ENCODE measurements at places on chromosomes 7 and 10.

GRCh38 chr10:132522521-132523411, 14.8 kb upstream of the INPP5A start:
- no peak for DNase-seq

- DNase-seq, result no peak
These were observed 66.0 kb downstream of the IPMK start for GRCh38 chr10:58201704-58202103.

DNA sequence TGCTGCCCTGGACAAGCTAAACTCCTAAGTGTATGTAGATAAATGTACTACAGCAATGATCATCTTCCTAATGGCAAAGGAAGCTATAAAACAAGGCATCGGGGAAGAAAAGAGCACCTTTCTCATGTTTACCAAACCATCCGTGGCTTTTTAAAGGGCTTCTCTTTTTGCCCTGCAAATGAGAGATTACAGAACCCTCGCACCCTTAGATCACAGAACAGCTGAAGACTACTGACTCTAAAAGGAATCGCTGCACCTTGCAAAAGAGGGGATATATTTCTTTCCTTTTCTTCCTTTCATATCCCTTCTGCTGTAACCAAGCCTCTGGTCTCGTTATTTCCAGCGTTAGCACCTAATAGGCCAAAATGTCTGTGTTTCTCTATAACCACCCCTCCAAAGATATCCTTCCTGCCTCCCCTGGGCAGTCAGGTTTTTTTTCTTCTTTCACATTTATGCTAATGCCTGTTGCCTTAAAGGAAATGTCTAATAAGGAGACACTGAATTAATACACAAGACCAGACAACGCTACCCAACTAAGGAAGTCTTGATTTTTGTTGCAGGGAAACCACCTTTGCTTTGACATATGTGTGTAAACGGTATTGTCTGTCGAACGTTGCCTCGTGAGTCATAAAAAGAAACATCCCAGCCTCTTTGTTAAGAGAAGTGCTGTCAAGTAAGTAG, 10.5 kb downstream of the ST8SIA6 start:
- DNase-seq, result no peak

- DNase-seq, result no peak
These were observed 39.2 kb downstream of the ADAM12 start for GRCh38 chr10:126349101-126349500.

DNA sequence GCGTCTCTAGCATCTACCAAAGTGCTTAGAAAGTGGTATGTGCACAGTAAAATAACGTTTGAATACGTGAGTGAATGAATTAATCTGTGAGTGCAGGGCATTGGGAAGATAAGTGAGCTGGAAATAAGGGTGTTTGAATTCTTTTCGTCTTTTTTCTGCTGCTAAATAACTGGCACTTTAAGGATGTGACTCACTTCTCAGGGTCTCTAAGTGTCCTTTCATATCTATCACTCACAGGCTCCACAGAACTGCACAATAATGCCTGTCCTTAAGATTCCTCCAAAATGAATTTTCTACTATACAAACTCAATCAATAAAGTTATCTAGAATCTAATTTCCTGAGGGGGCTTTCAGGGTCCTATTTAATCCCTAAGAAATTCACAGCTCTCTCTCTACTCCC, 3.2 kb upstream of the DGKB start:
- no peak for DNase-seq

DNA sequence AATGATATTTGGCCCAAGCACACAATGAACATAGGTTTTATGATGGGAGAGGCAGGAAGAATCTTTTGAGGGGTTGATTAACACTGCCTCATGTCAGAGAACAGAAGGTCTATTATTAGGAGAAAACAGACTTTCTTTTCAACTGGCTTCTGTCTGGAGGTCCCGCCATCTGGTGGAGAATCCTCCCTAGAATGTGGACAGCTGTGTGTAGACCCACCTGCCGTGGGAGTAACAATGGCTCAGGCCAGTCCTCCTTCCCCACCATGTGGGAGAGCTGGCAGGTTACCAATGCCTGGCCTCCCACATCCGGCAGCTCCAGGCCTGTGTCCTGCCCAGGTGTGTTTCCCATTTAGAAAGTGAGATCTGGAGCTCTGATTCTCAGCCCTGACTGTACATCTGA, 70.4 kb upstream of the AOAH start:
- no peak for DNase-seq

GRCh38 chr10:114495303-114495702, 91.0 kb upstream of the AFAP1L2 start:
- DNase-seq, result no peak

DNA sequence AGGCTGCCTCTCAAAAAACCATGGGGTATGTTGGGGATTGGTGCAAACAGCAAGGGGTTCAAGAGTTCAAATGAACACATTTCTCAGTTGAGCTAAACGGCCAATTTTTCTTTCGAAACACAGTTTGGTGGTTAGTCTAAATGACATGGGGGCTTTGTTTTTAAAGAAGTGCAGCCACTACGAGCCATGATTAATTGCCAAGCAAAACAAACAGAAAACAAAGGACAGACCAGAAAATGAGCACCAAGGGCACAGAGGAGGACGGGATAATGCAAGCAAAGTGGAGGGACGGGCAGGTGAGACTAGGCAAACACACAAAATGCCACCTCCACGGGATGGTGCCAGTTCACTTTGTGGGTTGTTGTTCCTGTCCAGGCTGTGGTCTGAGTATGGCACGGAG, 64.5 kb upstream of the PDLIM1 start:
- no peak for DNase-seq

DNA sequence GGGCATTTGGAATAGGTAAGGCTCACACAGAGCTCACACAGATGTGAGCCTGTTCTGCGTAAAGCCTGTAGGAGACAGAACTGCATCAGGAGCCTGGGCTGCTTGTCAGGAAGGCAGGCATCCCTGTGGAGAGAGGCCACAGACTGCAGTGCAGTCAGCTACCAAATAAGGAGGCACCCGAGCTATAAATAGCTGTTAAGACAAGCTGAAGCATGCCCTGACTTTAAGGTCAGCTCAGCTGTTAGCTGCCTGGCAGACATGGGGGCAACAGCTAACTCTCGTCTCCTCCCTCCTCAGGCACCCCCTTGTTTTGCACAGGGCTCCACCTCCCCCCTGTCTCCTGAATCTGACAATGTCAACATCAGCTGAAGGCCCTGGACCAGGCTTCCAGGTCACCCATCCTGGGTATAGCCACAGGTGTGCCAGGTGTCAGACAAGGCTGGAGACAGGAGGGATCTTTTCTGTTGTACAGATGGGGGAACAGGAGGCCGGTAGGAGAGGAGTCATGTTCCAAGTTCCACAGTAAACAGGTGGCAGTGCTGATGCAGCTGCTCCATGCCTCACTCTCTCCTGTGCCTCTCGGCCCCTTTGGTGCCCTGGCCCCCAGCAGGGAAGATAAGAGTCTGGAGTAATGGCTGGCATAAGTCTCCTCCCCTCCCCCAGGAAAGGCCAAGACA, 27.6 kb upstream of the MKRN1 start:
- no peak for DNase-seq

DNA sequence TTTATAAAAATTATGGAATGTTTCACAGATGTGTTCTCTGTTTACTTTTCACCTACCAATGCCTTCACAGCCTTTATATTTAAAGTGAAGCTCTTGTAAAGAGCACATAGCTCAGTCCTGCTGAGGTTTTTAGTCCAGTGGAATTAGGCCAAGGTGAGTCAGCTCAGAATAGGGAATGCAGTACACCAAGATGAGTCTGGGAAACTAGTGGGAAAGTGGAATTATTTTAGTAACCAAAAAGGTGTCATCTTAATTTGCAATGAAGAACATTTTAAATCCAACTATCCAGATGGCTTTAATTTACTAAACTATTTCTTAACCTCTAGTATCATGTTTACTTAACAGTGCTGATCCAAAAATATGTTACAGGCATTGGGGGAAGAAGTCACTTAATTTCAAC, 236.3 kb upstream of the CTBP2 start:
- DNase-seq, result no peak

DNA sequence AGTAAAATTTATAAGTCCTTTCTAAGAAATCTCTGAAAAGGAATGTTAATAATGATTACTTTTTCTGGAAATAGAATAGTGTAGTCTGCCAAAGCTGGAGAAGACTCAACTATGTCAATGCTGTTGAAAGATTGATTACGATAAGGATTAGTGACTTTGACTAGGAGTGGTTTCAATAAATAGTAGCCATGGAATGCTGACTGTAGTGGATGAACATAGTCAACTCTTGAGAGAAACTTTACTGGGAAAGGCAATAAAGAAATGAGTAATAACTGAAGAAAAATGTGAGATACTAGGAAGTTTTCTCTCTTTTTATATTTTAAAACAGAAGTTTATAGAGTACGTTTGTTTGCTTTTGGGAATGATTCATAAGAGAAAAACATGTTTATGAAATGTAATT, 105.0 kb upstream of the CDK13 start:
- peak; percentile 13 for DNase-seq

DNA sequence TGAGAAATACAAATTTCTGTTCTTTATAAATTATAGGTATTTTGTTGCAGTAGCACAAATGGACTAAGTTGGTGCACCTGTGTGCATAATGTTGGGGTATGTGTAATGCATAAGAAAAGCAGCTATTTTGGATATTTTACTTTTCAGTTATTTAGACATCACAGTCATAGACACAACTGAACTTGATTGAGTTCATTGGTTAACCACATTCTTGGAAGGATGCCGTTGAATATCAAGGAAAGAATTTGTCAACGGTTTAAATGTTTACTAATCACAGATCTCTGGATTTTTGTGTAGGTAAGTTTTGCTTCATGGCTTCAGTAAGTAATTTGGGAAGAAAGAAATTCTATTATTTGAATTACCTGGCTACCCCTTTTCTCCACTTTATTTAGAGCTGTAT, 4.1 kb downstream of the OTUD1 start:
- no peak for DNase-seq

- no peak for DNase-seq
These were observed 31.7 kb upstream of the C10orf90 start for GRCh38 chr10:126702181-126702580.

DNA sequence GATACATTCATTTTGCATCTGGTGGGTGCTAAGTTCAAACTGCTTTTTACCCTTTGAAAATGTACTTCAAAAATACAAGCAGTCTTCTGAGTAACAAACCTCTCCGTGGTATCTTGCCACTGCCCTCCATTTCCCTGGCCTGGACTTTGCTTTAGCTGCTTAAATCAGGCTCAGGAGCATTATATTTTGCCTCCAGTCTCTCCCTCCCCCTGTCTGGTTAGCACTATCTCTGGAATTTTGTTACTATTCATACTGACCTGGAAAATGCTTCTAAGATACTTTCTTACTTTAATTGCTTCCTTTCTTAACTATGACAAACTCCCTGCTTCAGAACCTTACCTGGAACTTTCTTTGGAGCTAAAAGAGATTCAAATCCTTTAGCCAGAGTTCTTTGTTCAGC, 369.8 kb downstream of the GFRA1 start:
- DNase-seq, result no peak

- no peak for DNase-seq
These were observed 2.0 kb upstream of the CCNY start for GRCh38 chr10:35334297-35334696.

- DNase-seq, result no peak
These were observed 912 bp upstream of the DUSP5 start for GRCh38 chr10:110496553-110497437.

GRCh38 chr7:116800594-116800993, 61.8 kb upstream of the CAPZA2 start:
- no peak for DNase-seq

- DNase-seq, result no peak
These were observed 523.5 kb downstream of the PARD3 start for GRCh38 chr10:34291466-34292193.

- DNase-seq, result peak; percentile 36
These were observed 76.8 kb downstream of the GATA3 start for GRCh38 chr10:8130973-8131911.

DNA sequence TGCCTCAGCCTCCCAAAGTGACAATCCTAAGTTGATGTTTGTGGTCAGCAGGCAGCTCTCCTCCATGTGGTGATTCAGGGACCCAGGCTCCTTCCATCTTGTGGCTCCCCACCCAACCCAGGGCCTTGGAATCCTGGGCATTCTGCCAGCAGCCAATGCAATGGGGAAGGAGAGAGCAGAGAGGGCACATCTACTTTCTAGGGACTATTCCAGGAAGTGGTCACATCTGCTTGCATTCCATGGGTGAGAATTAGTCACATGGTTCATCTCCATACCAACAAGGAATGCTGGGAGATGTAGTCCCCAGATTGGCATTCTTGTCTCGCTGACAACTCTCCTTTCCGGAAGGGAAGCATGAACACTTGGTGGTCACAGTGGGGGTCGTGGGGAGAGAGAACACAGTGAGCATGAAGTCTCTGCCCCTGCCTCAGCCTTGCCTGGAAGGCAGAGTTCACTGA, 9.9 kb upstream of the SRRM3 start:
- DNase-seq, result no peak

DNA sequence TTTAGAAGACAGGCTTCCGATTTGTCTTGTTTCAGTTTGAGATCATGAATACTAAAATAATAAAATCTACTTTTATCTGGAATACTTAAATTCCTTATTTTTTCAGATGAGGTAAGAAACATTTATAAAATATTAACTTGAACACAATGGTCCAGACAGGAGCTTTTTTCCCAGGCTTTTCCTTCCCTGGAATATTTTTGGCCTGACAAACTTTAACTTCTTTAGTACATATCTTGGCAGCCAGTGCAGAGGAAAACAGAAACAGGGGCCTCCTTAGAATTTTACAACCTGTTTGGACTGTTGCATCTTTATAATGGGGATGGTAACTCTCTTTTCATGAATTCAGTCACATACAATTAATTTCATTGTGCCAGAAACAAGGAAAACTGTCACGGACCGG, 41.4 kb downstream of the NRP1 start:
- DNase-seq, result no peak

Data from A549 (cell line).